Activated T-helper 1 cell treated with Interleukin-2 at 50 U/mL for 16 hours (primary cell): ENCODE measurements at places on chromosomes 13 and 19.

- no peak for DNase-seq
These were observed 110.0 kb upstream of the FBXL3 start for GRCh38 chr13:77136902-77137420.

GRCh38 chr19:46031781-46032596 is 8.8 kb downstream of the IGFL4 start:
- no peak for DNase-seq

DNA sequence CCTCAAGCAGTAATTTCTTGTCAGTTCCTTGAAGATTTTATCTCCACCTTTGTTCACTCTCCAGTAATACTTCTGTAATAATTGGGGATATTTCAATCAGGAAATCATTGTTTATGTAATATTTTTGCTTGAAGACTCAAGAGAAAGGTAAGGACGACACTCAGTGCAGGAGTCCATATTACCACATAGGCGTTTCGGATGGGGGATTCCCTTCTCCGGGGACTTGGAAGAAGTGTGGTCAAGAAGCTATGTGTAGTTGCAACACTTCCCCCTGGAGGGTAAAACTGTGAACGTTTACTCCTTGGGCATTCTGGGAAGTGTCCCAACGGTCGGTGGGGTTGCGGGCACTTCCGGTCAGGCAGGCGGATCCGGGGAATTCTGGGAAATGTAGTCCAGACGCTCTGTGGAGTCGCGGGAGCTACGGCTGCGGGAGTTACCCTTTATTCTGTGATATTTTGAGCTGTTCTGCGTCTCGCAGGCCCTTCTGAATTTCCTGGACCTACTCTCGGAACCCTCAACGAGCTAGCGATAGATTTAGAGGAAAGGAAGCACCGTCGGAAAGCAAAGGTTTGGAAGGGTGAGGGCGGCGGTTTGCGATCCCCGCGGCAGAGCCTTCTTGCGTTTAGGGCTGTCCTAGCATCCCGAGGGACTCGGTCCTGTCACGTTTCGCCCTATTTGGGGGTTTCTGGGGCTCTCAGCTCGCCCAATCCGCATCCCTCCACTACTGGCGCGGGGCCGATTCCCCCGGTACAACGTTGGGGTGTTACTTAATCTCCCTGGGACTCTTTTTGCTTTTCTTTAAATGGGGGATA is at the start of gene ZNF221:
Gene ZNF221, plus strand, starts transcription at position 395 of the 812 bp plus-strand sequence. CDS start 11,499 bp downstream, outside the sequence.
- DNase-seq: peak; percentile 17

- peak; percentile 53 for DNase-seq
These were observed at the start of gene DNAJB1 for GRCh38 chr19:14517840-14518505. DNAJB1 (minus strand) TSS chr19:14518397; CDS start chr19:14518349, 48 bp downstream.

DNA sequence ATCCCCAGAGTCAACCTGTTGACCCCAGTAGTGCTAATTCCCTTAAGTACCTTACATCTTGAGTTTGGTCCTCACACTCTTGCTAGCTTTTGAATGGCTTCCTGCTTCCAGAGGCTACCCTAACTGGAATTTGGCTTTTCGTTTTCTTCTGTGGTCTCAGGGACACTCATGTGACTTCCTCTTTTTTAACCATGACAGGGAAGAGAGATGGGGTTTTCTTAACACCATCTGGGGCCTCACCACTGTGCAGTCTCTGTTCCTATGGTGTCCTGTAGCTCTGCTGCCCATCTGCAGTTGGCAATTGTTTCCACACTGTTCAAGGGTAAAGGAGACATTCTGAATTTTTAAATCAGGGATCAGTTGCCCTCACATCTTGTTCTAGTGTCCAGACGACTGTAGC is 66.7 kb downstream of the SLC10A2 start:
- DNase-seq: no peak

- DNase-seq: no peak
These were observed 3.2 kb upstream of the ADAT3 start for GRCh38 chr19:1901940-1902404.

DNA sequence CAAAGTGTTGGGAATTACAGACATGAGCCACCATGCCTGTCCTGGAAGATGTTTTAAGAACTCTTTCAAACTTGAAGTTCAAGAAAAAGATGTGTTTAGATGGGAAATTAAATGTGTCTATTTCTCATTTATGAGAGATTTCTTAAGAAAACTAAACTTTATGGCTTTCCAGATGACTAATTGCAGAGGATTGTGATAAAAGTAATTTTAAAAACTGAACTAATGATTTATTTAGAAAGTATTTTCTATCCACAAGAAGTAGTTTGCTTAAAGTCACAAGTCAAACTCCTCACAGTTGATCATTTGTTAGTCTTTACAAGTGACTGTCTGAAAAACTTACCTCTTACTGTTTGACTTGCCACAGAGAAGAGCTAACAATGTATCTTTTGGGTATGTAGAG is 89.6 kb upstream of the SPRY2 start:
- no peak for DNase-seq

GRCh38 chr19:45882652-45883585 is 3.0 kb downstream of the IRF2BP1 start:
- DNase-seq: peak; percentile 65

- no peak for DNase-seq
These were observed 56.4 kb upstream of the STARD13 start for GRCh38 chr13:33341861-33342452.

- no peak for DNase-seq
These were observed 60.1 kb downstream of the DCT start for GRCh38 chr13:94419304-94419924.

DNA sequence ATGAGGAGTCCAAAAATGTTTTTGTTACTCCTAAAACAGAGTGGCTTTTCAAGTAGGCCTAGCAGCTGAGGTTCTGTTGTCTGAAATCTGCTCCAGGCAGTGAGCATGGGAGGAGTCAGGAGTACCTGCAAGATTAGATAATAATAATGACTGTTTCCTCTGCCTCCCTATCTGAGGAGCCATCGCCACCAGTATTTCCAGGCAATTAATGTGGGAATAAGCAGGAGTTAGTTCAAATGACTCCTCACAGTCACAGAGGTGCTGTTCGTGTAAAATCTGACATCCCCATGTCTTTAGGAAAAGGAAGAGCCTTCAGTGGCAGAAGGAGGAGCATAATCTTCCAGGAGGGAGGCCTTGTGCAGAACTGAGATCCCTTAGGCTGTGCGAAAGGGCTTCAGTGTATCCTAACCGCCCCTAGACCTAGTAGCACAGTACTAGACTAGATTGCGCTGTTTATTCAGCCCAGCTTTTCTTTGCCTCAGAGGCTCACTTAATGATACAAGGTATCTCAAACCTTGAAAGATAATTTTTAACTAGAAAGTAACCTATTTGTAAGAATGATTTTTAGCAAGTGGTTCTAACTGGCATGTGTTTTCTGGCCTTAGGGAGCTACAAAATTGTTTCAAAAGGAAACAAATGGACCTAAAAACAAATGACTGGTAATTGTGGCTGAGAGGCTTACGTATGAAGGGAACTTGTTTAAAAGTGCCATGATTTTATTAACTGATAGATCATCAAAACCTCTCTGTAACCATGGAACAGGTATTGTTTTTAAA is 49.0 kb downstream of the FREM2 start:
- no peak for DNase-seq

DNA sequence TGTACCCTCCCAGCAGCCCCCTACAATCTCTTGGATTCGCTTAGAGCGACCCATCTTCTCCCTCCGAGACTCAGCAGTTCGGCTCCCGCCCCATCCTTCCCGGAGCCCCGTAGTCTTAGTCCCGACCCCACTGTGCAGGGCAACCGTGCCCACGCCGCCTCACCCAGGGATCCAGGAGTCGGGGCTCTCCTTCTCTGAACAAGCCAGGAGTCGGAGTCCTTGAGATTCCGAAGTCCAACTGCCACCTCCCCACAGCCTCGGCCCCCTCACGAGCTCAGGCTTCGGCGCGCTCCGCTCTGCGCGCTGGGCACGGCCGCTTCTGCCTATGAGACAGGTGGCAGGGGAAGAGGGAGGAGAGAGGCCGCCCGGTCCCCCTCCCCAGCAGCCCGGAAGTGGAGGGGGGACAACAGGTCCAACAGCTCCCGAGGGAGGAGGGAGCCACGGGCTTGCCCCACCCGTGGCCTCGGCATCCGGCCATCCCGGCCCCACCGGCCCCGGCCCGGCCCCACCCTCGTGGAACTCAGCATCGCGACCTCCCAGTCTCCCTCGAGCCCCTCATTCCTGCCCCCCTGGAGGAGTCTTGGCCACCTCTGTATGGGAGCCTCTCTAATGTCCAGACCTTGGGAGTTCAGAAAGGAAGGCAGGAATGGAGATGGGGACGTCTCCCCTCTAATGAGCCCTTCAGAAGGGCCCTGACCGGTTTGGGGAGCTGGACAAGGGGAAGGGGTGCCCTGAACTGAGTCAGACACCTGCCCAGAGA is at the start of gene PHLDB3:
Gene PHLDB3, minus strand, starts transcription at position 321 of the 760 bp plus-strand sequence. CDS start 628 bp downstream, outside the sequence.
- peak; percentile 41 for DNase-seq

GRCh38 chr13:66501181-66501580 is 729.0 kb downstream of the PCDH9 start:
- no peak for DNase-seq

- DNase-seq: no peak
These were observed 4.6 kb downstream of the WDR62 start for GRCh38 chr19:36059180-36059910.

GRCh38 chr13:20124303-20124702 is 36.5 kb downstream of the GJA3 start:
- no peak for DNase-seq

GRCh38 chr13:39401046-39401705 is 201.8 kb downstream of the LHFPL6 start:
- DNase-seq: no peak

GRCh38 chr19:53659292-53659691 is 27.5 kb downstream of the DPRX start:
- no peak for DNase-seq

GRCh38 chr13:60765700-60766411 is 368.8 kb downstream of the TDRD3 start:
- DNase-seq: no peak

DNA sequence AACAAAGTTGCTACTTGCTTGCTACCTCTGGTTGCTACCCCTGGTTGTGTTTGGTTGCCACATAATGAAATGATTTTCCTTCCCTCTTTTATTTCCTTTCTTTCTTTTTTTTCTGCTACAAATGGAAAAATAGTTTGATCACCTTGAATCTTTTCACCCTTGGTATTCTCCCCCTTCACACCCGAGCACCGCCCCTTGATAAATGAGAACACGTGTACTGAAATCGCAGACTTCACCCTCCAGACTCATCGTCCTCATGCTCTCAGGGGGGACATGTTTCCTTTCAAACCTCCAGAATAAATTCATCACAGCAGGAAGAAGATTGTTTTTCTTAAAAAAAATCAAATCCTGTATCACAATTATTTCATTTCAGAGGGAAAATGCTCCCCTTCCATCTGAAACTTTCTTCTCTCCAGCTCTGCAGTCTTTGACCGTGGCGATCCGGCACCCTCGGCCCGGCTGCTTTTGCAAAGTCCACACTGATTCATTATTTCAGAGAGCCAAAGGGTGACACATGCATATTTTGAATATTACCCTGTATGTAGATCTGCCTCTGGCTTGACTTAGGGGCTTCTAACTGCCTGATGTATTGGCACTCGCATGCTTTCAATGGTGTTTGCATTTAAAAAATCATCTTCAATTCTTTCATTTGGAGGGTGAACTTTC is 222.6 kb upstream of the MAB21L1 start:
- DNase-seq: no peak

DNA sequence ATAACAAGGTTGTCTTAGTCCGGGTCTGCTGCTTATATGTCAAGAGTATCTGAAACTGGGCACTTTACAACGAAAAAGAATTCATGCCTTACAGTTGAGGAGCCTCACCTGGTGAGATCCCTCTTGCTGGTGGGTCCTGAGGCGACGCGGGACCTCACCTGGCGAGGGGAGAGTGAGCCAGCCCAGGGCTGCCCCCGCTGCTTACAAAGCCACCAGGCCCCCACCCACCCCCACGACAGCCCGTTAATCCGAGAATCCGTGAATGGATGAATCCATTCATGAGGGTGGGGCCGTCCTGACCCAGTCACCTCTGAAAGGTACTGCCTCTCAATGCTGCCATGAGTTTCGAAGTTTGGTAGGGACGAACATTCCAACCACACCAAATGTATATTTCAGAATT is 54.0 kb upstream of the F7 start:
- DNase-seq: no peak

- DNase-seq: no peak
These were observed 171.8 kb upstream of the UBL3 start for GRCh38 chr13:30022256-30022655.

DNA sequence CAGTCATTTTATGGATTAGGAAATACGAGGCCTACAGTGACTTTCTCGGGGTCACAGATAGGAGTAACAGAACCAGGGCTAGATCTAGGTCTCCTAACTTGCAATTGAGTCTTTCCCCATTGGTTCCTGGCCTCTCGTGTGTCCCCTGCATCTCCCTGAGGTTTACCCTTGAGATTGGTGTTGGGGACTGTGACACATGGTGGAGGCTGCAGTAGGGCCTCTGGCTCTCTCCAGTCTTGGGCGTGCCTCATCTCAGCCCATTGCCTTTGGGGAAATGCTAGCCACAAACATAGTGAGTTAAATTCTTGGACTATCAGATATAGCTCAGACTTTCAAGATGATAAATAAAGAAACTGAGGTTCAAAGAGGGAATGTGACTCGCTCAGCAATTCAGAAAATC is 212.1 kb downstream of the KCNRG start:
- no peak for DNase-seq

GRCh38 chr19:1491114-1491848 is at the start of gene REEP6:
REEP6 (plus strand) TSS chr19:1491181; CDS start chr19:1491270, 89 bp downstream.
- no peak for DNase-seq

- no peak for DNase-seq
These were observed 3.0 kb upstream of the TNNT1 start for GRCh38 chr19:55152017-55152416.

DNA sequence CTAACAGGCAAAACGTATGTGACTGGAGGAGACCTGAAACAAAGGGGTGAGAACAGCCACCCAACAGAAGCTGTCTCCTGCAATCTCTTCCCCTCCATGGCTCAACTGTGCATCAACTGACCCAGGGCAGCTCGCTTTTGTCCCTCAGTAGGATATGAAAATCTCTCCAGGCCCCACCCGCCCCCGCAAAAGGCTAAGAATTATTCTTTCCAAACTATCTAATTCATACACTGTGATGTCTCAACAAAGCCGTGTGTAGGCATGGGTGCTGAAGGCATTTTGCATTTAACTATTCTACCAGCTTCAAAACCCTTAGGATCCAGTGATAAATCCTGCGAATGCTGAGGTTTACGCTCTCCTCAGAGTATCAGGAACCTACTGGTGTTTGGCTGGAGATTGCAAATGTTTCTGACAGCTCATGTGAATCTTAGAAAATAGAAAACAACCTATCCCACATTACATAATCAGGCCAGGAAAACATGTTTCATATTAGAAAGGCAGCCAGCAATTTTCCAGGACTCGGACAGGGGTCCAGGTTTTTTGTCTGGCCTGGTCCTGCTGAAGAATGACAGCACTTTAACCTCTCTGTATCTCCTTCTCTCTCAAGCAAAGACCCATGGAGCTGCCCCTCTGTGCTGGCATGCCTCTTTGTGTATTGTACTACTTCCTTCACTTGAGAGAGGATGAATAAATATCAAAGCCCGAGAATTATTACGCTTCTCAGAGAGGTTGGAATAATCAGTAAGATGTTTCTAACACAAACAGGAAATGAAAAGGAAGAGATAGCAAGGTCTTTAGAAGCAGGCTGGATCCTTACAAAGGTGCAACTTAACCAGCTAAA is 17.3 kb downstream of the DHRS12 start:
- no peak for DNase-seq

GRCh38 chr13:44355621-44356020 is 18.0 kb upstream of the SERP2 start:
- no peak for DNase-seq

- DNase-seq: no peak
These were observed 351.7 kb downstream of the SPRY2 start for GRCh38 chr13:79989217-79989661.

GRCh38 chr13:95784900-95785290 is 108.0 kb downstream of the DNAJC3 start:
- DNase-seq: no peak

GRCh38 chr19:48646001-48646721 is at the start of gene CA11:
CA11 (minus strand) TSS chr19:48646187; CDS start chr19:48645632, 555 bp downstream.
- peak; percentile 88 for DNase-seq
